Panc1 (cell line): ENCODE measurements at places on chromosomes 16 and 17. TPM values are rescaled to one million over a fixed set of nuclear protein-coding genes. Genes with fewer than 3 reads are reported as not detected.

The PABPN1L gene
- not detected for total RNA-seq

GRCh38 chr17:7250695-7251627 is 573 bp downstream of the CTDNEP1 start:
- H3K4me1 ChIP-seq: peaks cover 16% of the 10 kb centered on the region
- peak overlapping the region; percentile 92 for H3K27ac ChIP-seq
- H3K27me3 ChIP-seq: no peaks in the 10 kb centered on the region
- H3K4me3 ChIP-seq: peak overlapping the region; percentile 72
- no peak for DNase-seq
- peaks cover 9% of the 10 kb centered on the region for H3K36me3 ChIP-seq

The WSCD1 gene
- total RNA-seq: 0.74 TPM

GRCh38 chr17:29578626-29579485 is 10.4 kb downstream of the TP53I13 start:
- no peaks in the 10 kb centered on the region for H3K4me1 ChIP-seq
- H3K27ac ChIP-seq: no peak overlapping the region
- 0 out of 2 replicates have a peak, but pooled peaks cover 2% of the 10 kb centered on the region for H3K36me3 ChIP-seq

GRCh38 chr16:47643323-47644000 is 182.3 kb downstream of the PHKB start:
- no peak overlapping the region for H3K27ac ChIP-seq
- no peaks in the 10 kb centered on the region for H3K27me3 ChIP-seq
- no peak for DNase-seq

DNA sequence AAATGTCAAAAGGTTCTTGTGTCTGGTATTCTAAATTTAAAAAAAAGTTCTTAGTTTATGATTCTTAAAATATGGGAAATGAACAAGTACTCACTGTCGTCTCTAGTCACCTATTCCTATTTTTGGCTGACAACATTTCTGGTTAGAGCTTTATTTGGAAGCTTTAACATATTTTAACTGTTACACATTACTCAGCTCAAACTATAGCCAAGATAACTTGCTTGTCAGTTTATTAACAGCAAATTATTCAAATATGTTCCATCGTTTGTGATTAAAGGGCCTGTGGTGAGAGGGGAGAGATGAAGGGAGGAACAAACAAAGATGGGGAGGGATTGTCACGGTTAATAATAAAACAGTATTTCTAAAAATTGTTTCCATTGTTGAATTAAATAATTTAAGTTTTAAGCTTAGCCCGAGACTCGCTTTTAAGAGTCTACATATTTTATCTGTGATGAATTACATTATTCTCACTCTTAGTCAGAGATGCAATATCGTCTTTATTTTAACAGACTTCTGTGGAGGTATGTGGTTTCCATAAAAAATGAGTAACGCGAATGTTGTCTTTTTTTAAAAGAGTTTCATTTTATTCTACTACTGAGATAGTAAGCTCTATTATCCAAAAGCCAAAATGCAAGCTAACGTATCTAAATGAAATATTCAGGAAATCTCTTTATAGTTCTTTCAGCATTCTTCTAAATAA is 321.9 kb upstream of the PMFBP1 start:
- no peaks in the 10 kb centered on the region for H3K4me1 ChIP-seq
- no peaks in the 10 kb centered on the region for H3K27me3 ChIP-seq
- H3K4me3 ChIP-seq: no peak overlapping the region
- no peaks in the 10 kb centered on the region for H3K36me3 ChIP-seq
- DNase-seq: no peak

GRCh38 chr17:17344507-17345293 is 41.5 kb downstream of the NT5M start:
- H3K4me1 ChIP-seq: no peaks in the 10 kb centered on the region
- no peak for DNase-seq
- H3K27me3 ChIP-seq: no peaks in the 10 kb centered on the region

The TNFSF13 gene
- 2.3 TPM for total RNA-seq
